ENCODE measurements at places on chromosomes 1 and 21.

GRCh38 chr1:231584117-231584516 lies 42.5 kb upstream of the DISC1 start:
- peak; percentile 37 for DNase-seq

- DNase-seq = no peak
Measured at GRCh38 chr1:198201956-198202784, 45.4 kb downstream of the NEK7 start.

DNA sequence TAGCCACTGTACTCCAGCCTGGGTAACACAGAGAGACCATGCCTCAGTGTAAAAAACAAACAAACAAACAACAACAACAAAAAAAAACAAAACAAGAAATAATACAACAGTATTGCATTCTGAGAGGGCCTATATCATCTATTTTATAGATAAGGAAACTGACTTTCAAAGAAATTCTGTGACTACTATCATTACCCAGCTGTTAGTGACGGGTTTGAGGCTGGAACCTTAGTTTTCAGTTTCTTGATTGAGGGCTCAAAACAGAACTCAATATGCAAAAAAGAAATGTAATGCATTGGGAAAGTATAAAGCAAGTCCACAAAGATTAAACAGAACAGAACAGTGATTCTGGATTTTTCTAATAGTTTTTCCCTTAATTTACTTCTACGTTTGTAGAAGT lies 149.4 kb downstream of the NFIA start:
- no peak for DNase-seq

DNA sequence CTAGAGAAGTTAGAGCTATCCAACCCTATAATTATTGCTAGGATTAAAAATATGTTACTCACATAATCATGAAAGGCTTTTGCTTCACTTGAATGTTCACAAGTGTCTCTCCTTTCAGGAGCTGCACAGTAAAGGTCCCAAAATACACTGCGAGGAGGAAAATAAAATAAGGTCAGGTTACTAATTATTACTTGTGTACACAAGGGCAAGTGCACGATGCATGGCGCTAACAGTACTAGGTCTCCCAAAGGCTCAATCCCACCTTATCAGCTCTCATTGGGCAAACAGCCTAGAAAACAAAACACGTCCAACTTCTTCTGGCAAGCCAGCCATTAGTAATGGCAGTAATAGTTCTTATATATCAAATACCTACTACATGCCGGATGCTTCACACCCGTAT lies 4.4 kb downstream of the SSBP3 start:
- no peak for DNase-seq

DNA sequence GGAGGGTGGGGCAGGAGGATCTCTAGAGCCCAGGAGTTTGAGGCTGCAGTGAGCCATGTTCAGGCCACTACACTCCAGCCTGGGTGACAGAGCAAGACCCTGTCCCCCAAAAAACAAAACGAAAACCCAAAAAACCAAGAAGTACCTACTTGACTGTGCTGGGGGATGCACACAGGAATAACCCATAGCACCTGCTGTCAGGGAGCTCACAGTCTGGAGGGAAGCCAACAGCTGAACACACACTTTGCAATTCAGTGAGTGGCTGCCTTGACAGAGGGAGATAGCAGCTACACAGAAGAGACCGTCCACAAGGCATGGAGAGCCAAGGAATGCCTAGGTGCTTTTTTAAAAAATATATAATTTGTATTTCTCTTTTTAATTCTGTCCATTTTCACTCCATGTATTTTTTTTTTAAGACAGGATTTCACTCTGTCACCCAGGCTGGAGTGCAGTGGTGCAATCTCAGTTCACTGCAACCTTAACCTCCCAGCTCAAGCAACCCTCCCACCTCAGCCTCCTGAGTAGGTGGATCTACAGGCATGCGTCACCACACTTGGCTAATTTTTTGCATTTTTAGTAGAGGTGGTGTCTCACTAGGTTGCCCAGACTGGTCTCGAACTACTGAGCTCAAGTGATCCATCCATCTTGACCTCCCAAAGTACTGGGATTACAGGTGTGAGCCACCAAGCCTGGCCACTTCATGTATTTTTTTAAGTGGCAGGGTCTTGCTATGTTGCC lies 68.7 kb downstream of the NID1 start:
- peak; percentile 37 for DNase-seq

GRCh38 chr1:202810193-202810614 lies 550 bp upstream of the PCAT6 start:
- no peak for DNase-seq

- DNase-seq = no peak
Measured at GRCh38 chr1:91099746-91100621, 78.1 kb upstream of the ZNF644 start.

DNA sequence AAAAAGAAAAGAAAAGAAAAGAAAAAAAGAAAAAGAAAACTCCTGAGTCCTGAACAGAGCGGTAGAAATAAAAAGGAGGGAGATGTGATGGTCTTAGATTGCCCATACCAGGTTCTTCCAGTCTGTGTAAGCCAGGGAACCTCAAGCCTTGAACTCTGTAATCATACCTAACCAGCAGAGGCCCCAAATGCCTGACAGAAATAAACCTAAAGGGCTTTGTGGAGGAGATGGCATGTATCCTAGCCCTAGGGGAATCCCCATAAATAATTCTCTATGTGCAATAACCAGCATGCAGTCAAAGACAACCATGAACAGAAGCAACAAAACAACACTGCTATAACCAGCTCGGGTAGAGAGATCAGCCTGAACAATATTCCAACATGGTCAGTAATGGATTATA lies 40.4 kb downstream of the USP48 start:
- DNase-seq = no peak

DNA sequence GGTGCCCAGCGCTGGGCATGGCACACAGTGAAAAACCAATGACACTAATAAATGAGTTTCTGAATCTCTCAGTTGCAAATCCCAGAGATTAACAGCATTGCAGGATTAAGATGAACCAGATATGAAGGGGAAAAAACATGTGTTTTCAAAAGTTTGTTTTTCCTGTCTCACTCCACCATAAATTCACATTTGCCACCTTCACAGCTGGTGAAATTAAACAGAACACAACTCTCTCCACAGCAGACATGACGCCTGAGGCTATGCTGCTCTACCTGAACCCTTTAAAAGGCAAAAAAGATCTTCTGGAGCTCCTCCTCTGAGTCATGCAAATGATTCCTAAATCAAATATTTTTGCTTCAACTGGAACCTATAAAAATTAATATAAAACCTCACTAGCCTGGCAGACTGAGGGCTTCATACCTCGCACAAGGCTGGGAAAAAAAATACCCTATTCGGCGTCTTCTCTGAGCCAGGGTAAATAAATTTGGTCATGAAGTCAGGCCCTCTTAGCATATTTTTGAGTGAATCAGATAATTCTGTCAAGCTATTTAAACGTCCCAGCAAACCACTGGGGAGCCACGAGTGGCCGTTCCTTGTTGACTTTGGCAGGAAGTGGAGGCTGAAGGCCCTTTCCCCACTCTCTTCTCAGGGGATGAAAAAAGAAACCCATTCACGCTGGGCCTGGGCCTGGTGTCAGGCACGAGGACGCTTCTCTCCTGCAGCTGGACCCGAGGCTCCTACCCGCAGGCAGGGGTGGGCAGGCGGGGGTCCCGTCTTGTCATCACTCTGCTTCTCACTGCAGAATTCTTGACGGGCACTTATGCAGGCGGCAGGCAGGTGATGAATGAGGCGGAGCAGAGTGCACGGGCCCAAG lies 53.0 kb downstream of the DMRTB1 start:
- peak; percentile 27 for DNase-seq

DNA sequence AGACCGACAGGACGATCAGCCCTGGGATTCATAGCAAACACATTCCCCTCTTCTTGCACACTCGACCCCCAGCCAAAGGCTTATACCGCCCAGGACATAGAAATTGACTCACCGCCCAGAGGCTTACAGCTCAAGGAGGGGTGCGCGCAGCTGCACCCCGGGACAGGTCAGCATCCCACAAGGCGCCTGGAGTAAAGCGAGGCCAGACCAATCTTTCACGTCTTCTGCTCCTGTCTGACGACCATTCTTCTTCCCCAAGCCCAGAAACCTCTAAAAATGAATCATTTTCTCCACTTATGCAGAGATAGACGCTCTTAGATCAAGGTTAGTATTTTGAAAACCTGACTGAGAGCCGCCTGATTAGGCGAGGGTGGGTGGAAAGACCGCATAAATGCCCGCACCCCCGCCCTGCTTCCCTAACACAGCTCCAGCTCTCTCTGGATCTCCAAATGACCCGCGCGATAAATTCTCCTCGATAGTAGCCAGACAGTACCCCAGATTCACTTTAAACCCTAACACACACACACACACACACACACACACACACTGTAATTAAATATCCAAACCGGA lies 1.9 kb upstream of the LHX8 start:
- DNase-seq = no peak

DNA sequence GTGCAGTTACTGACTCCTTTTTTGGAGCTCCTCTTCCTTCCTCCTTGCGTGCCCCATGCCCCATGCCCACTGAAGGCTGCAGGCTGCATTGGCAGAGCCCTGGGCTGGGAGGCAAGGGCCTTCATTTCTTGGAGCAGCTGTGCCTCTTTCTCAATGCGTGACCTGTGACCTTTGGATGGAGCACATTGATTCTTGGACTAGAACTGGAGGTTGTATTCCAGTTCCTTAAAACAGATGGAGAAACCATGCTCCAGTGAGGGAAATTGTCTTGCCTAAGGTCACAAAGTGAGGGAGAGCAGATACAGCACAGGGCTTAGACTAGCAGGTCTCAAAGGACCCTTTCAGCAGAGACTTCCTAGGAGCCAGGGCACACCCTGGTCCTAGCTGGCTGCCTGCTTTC lies 9.0 kb downstream of the TMEM269 start:
- DNase-seq = no peak

GRCh38 chr1:92480200-92480812 lies 6.4 kb downstream of the GFI1 start:
- DNase-seq = no peak

GRCh38 chr1:115757856-115758255 lies 10.7 kb downstream of the CASQ2 start:
- no peak for DNase-seq

DNA sequence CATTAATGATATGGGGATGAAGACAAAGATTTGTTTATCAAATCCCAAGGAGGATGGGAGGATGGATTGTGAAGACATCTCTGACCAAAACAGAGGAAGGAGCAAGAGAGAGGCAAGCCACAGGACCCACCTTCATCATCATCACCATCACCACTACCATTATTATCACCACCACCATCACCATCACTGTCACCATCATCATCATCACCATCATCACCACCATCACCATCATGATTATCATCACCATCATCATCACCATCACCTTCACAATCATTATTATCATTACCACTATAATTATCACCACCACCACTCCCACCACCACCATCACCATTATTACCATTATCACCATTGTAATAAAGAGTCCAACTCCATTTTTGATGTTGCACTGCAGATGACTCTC lies 482.5 kb downstream of the PTPRU start:
- no peak for DNase-seq

GRCh38 chr1:47875831-47876586 lies 121.2 kb downstream of the TRABD2B start:
- DNase-seq = no peak

GRCh38 chr1:210260096-210260495 lies 27.5 kb downstream of the SERTAD4 start:
- no peak for DNase-seq

- peak; percentile 34 for DNase-seq
Measured at GRCh38 chr1:212488436-212489283, 55.9 kb downstream of the NENF start.

GRCh38 chr1:55015123-55015522 lies 16.4 kb downstream of the BSND start:
- no peak for DNase-seq

- DNase-seq = peak; percentile 43
Measured at GRCh38 chr1:197100677-197101076, 33.6 kb upstream of the F13B start.

DNA sequence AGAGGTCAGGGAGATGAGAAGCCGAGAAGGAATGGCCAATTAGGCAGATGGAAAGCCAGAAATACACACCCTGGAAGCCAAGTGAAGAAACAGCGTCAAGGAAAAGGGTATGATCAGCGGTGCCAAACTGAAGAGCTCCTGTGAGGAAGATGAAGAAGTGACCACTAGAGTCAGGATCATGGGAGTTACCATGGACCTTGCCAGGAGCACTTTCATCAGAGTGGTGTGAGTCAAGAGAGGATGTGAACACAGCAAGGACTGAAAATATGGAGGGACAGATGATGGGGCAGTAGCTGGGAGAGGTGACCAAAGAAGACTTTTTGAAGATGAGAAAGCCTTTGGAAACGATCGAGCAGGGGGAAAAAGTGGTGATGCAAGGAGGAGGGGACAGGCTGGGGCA lies 50.4 kb downstream of the CD34 start:
- no peak for DNase-seq

DNA sequence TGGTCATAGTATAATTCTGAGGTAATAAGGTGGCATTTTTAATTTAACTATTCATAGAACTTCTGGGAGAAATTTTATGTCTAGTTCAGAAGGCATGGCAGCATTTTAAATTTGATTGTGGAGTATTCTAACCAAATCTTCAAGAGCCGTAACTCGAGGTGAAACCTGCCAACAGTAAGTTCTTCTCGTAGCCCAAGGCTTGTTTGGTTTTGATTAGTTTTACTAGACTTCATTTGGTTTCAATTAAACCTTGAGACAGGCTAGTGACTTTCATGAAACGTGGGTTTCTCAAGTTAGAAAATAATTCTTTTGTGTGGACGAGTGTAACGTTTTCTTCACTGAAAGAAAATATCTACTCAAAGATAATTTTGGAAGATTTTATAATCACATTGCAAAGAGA lies 395.5 kb downstream of the USP25 start:
- no peak for DNase-seq

- DNase-seq = no peak
Measured at GRCh38 chr1:20114021-20114648, 5.2 kb downstream of the PLA2G2D start.

DNA sequence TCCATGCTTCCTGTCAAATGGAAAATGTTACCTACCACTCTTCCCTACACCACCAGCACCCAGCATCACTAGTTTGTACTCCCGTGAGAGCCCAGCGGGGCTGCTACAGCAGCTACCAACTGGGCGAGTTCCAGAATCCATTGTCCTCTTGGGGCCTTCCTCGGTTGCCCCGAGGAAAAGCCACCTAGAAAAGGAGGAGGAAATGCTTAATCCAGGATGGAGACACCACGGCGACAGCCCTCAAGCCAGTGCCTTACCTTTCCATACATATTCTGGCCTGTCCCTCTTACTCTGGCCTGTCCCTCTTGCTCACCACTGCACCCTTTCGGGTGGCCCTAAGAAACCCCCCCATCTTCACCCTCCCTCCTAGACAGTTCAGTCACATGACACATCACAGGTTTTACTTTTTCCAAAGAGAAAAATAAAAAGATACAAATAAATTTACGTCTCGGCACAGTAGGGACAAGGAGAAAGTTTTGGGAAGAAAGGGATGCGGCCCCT lies 478 bp downstream of the RIT1 start:
- DNase-seq = peak; percentile 60

DNA sequence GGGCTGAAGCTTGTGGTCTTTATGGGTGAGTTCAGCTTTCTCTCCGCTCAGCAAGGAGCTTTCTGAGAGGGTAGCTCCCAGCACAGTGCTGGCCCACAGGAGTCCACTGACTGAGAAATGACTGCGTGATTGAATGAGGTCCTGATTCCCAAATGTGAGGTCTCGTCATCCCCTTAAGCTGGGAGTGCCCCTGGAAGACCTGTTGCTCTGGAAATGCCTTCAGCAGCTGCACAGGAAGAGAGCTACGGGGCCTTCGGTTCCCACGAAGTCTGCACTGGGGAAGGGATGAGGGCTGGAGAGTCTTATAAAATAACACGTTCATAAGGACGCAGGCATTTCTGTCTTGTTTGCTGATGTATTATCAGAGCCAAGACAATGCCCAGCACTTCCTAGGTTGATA lies 14.0 kb downstream of the TNNT2 start:
- no peak for DNase-seq

GRCh38 chr1:220516014-220516721 lies 11.8 kb upstream of the MARK1 start:
- no peak for DNase-seq

Data from brain (organoid and tissue), 16 donors.